Epithelial cell of esophagus (primary cell): ENCODE measurements at places on chromosomes 16 and 17.

DNA sequence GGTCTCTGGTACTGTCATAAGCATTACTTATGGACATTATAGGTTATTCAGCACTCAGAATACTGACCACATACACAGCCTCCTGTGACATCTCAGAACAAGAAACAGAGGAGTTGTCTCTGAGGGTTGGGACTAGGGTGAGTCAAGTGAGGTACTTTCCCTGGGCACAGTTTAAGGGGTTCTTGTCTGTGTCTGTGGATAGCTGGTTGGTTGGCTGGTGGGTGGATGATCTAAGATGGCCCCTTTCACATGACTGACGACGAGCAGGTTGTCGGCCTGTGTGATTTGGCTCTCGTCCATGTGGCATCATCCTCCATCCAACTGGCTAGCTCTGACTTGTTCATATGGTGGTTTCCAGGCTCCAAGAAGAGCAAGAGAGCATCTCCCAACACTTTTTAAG, 163.9 kb downstream of the PRKCB start:
- DNase-seq: no peak

DNA sequence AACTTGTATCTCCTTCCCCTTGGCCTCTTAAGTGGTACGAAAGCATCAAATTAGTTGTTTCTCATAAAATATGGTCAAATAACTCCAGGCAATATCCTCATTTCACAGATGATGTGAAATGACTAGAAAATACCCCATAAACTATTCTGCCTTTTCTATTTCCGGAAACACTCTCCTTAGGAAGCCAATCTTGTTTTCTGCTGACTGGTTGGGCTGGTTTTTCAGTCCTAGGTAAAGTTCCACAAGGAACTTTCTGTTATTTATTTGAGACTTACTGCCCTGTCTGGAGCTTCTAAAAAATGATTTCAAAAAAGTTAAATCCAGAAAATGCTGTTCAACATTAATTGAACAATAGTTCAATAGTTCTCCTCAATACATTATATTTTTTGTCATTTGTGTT, 7.3 kb downstream of the MYOCD start:
- DNase-seq: no peak

DNA sequence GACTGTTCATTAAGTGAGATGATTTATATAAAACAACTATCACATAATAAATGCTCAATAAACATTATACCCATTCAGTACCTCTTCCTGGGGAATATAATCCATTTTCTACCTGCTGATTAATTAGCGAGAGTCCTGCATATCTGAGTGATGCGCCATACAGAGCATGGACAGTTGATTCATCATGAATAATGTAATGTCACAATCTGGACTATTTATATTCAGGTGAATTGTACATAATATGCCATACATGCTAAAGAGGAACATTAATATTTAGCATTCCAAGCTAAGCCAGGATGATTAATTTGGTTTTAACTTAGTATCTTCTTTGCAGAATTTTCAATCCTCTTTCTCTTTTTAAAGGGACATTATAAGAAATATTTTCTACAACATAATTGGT, 362.0 kb upstream of the XYLT1 start:
- no peak for DNase-seq

DNA sequence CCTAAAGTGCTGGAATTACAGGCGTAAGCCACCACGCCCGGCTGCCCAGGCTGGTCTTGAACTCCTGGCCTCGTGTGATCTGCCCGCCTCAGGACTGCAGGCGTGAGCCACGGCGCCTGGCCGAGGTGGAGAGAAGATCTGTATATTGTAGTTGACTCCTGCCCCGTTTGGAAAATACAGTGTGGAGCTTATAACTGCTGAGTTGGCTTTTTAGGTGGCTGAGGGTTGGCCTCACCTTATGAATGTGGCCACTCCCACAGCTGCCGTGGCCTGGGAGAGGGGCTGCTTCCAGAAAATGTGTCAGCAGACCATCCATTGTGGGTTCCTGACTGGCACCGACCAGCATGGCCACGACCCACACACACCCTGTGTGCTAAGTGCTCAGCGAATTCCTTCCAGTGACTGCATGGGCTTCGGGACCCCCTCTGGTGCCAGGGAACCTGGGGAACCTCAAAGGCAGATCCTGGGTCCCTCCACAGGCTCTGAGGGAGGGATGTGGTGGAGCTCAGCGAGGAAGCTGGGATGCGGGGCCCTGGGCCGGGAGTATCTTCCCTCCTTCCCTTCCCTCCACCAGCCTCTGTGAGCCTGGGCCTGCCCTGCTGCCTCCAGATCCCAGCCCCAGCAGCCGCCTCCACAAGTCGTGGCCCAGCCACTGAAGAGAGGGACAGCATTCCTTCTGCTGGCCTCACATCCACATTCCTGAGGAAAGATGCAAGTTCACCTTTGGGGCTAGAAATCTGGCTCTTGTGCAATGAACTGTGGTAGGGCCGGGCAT, 10.9 kb upstream of the RAB11FIP3 start:
- DNase-seq: peak; percentile 87

DNA sequence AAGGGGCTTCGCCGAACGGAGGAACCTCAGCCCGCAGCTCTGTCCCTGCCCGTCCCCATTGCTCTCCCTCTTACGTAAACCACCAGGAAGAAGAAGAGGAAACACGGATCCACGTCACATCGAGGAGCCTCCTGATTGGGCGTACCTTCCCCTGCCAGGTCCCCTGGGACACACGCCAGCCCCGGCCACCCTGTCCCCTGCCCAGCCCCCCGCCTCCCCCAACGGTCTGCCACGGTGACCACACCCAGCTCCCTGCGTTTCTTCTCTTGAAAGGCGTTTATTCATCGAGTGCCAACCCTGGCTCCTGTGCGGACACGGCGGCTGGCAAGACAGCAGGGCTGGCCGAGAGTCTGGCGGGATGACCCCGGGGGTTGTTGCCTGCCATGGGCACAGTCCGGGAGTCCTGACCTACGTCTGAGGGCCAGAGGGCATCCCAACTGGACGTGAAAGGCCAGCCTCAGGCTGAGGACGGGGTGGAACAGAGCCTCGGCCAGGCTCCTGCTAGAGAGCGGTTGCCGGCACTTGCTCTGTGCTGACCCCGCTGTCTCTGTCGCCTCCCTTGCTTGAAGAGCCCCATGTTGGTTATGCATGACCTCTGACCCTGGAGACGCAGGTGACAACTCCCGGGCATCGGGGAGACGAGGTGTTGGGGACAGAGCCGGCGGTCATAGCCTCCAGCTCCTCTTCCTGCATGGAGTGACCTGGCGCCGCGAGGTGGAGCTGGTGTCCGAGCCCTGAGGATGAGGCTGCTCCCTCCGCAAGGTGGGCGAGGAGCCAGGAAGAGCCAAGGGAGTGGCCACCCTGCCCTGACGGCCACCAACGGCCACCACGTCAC, 40.5 kb upstream of the ACSF3 start:
- peak; percentile 70 for DNase-seq

- no peak for DNase-seq
Measured at GRCh38 chr17:10169290-10169689, 29.1 kb downstream of the GAS7 start.

GRCh38 chr17:44759086-44759915, 513 bp downstream of the ADAM11 start:
- no peak for DNase-seq

GRCh38 chr16:67636713-67637112, 8.2 kb upstream of the CARMIL2 start:
- no peak for DNase-seq

- no peak for DNase-seq
Measured at GRCh38 chr16:57757883-57758282, 22.3 kb downstream of the KATNB1 start.

DNA sequence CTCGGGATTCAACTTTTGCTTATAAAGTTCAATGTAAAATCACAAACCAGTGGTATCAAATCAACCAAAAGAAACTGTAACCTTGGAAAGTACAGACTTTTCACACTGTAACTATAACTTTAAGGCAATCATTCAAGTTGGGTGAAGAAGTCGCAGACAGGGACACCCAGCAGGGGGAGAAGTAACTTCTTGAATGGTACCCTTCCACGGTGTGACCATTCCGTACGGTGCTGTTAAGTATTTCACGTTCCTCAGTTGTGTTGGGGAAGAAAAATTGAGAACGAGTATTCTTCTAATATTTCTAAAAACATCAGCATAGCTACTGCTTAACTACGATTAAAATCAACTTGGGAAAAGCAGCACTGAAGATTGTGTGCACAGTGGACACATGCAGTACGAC, 55.8 kb downstream of the MYH10 start:
- DNase-seq: no peak

- DNase-seq: no peak
Measured at GRCh38 chr16:26724189-26724588, 342.5 kb upstream of the C16orf82 start.

DNA sequence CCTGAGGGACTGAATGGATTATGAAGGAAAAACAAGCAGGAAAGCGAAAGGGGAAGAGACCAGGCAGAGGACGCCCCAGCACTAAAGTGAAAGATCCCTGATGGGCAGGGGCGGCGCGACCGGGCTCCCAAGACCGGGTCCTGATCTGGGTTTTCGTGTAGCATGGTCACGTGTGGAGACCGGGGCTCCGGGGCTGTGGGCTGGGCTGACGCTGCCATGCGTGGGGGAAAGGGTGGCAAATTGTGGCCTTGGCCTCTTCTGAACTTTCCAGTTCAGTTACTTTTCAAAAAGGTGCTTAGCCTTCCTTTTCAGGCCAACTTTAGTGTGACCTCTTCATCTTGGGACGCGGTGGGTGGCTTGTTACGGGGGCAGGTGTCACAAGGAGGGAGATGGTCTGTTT, 57.5 kb downstream of the METRNL start:
- no peak for DNase-seq

DNA sequence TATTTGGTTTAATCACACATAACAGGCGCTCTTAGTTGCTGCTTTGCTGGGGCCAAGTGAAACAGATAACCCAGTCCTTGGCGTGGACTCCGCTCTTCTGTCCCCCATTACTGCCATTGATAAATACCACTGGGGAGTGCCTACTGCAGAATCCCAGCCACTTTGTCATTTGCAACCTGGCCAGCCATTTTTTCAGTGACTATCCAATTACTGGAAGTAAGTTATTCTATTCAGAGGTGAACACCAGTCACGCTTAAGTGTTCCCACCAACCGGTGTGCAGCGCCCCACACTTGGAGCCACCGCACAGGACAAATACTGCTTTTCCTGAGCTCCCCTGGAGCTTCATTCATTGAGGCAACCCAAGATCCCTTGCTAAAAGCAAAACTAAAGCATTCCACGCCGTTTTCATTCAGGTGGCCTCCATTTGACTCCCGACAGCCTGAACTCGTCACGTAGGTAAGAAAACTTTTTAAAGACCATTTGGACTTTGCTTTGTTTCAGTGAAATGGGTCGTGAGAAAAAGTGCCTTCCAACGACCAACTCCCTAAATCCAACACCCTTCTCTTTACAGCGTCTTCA, 1.8 kb downstream of the USP7 start:
- DNase-seq: peak; percentile 8

GRCh38 chr17:34301986-34302385, 16.4 kb downstream of the CCL11 start:
- DNase-seq: no peak

DNA sequence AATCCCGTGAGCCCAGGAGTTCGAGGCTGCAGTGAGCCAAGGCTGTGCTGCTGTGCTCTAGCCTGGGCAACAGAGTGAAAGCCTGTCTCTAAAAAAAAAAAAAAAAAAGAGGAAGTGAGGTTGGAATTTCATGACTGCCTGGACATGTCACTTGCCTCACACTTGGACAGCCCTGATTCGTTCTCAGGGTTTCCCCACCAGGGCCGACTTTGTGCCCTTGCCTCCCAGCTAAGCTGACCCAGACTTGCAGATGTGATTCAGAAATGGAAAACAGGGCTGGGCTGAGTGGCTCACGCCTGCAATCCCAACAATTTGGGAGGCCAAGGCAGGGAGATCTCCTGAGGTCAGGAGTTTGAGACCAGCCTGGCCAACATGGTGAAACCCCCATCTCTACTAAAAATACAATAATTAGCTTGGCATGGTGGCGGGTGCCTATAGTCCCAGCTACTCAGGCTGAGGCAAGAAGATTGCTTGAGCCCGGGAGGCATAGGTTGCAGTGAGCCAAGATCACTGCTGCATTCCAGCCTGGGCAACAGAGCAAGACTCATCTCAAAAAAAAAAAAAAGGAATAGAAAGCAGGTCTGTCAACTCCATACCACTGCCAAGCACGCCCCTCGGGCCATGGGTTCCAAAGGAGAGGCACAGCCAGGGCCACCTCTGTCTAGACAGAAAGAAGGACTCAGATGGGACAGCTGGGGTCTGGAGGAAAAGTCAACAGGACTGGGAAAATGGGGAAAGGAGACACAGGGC, 46.9 kb downstream of the SOCS1 start:
- DNase-seq: peak; percentile 93

DNA sequence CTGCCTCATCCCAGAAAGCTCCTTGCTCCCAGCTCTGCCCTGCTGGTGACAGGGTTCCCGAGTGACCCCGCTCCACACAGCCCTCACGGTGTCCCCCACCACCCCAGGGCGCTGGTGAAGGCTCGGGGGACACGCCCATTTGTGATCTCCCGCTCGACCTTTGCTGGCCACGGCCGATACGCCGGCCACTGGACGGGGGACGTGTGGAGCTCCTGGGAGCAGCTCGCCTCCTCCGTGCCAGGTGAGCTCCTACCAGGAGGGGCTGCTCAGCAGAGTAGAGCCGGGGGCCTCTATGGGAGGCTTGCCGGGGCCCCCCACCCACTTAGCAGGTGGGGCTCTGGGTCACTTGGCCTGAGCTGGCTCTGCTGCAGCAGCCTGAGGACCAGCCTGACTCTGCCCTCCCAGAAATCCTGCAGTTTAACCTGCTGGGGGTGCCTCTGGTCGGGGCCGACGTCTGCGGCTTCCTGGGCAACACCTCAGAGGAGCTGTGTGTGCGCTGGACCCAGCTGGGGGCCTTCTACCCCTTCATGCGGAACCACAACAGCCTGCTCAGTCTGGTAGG, 11.2 kb downstream of the GAA start:
- DNase-seq: no peak

- no peak for DNase-seq
Measured at GRCh38 chr16:85955566-85955965, 56.6 kb downstream of the IRF8 start.

DNA sequence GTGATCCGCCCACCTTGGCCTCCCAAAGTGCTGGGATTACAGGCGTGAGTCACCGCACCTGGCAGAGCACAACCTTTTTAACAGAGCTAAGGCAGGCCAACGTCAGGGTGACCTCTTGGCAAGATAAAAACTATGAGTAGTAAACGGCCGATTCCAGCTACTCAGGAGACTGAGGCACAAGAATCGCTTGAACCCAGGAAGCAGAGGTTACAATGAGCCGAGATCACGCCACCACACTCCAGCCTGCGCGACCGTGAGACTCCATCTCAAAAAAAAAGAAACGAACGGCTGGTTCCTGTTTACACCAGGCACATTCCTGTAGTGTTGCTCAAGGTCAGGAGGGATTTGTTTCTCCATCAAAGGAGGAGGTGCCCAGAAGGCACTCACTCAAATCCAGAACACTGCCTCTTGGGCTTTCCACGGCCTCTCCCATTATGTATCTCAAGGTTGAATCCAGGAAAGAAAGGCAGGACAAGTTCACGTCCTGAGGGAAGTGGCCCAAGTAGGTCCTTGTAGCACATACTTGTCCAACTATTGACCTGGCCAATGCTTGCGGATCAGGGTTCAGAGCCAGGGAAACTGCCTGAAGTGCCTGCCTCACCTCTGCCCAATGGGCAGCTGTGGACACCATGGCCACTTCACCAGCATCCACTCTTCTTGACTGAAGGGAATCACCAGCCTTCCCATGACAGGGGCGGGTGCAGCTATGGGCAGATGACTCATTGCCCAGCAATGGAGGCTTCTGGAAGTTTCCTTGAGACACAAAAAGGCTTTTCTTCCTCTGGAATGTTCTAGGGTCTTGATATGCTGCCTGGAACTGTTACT, 13.5 kb downstream of the KNOP1 start:
- peak; percentile 58 for DNase-seq
